ENCODE measurements at places on chromosomes 7 and 10. TPM values are rescaled to one million over a fixed set of nuclear protein-coding genes. Genes with fewer than 3 reads are reported as not detected.

- DNase-seq = peak; percentile 27
These were observed 3.1 kb downstream of the CNPY1 start for GRCh38 chr7:155543011-155543876.

DNA sequence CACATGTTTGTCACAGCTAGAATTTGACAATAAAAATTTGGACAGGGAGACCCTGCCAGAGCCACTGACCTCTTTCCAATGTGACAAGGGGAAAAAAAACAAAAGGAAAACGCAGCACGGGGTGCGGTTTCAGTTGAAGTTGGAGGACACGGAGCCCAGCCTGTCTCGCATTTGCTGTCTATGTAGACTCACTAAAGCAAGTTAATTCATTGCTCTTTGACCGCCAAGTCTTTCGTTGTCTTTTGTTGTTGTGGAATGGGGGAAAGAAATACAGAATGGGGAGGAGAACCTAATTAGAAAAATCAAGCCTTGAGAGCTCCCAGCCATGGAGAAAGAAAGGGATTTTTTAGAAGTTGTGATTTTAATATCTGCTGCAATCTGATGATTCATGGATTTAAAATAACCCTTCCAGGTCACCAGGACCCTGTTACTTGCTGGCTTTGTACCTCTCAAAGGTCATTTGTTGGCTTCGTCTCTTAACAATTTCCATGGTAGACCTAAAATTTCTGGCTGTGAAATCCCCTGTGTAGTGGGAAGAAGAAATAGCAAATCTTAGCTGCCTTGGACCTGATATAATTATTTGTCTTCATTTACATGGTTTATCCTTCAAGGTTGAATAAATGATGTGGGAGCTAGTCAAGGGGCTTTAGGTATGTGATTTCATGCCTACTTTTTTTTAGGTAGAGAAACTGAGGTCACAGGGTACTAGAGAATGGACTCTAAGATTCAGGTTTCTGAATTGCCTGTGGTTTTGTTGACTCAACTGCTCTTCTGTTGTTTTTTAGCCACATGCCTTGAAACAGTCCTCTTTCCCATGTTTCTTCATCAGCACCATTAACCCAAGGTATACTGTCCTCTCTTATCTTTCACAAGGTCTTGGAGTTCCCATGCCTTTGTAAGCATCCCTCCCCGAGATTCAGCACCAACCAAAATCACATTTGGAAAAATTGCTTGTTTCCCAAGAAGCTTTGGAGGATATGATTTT is 78.7 kb downstream of the TCF7L2 start:
- DNase-seq = peak; percentile 50

GRCh38 chr10:66307826-66308225 is 618.0 kb upstream of the LRRTM3 start:
- DNase-seq = no peak

DNA sequence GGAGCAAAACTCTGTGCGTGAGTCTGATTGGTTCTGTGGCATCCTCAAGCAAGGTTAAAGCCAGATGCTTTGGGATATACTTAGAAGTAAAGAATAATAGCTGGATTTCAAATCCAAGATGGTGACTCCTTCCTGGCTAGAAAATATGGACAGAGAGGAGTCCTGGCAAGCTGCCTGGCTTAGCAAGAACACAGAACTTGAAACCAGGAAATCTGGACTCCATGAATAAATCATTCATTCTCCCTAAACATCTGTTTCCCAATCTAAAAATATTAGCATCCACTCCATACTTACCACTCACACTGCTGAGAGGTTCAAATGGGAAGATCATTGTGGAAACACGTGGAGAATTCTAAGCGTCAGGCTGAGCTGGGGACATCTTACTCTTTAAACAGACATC is 1074.1 kb upstream of the AUTS2 start:
- DNase-seq = no peak

- peak; percentile 39 for DNase-seq
These were observed 1.3 kb downstream of the LSM8 start for GRCh38 chr7:118185163-118185860.

GRCh38 chr10:112554263-112554662 is 107.2 kb downstream of the VTI1A start:
- DNase-seq = no peak

CLRN3 gene
- not detected for total RNA-seq

GRCh38 chr7:151198945-151199848 is 11.1 kb downstream of the H2BK1 start:
- no peak for DNase-seq

DNA sequence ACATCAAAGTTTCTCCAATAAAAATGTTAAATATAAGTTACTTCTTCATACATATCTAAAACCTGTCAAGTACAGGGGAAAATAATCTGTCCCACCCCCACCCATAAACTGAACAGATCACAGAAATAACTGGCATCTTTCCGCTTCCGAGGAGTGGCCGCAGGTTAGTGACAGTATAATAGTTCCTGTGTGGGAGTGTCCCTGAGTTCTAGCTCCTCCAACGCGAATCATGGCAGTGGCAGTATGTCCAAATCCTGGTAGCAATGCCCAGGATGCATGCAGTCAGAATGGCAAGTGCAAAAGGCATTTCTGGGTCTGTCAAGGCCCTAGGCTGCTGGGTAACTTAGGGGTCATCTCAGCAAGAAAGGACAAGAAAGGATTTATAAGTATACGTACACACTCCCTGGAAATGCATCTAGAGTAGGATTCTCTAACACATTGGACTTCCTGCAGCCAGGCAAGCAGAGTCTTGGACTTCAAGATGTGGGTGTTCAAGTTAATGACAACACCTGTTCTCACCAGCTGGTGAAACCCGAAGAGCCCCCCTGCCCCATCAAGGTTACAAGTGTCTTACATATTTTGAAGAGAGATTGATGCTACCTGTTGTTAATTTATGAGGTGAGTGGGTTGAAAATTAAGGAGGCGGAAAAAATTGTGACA is 94.4 kb upstream of the COL1A2 start:
- DNase-seq = peak; percentile 37

DNA sequence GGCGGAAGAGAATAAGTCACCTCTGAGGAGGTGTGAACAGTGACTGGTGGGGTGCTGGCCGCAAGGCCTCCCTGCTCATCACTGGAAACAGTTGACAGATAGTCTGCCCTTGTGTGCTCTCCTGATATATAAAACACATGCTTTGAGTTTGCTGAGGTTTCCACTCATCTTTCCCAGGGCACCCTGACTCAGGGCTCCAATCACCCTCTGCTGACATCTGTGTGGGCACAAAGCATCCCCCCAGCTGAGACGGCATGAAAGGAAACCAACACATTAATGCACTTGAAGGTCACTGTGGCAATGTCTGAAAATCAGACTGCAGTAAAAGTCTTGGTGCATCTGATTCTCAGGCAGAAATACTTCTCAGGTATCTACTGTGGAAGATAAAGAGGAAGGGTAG is 49.8 kb downstream of the EPDR1 start:
- no peak for DNase-seq

ADCY1 gene
- 0.51 TPM for total RNA-seq

SDK1 gene
- 8.6 TPM for total RNA-seq

- DNase-seq = peak; percentile 80
These were observed 15.5 kb downstream of the CYTH3 start for GRCh38 chr7:6256677-6257535.

STEAP1B gene
- total RNA-seq = 10.3 TPM

HMX3 gene
- not detected for total RNA-seq

- DNase-seq = no peak
These were observed 160.7 kb downstream of the PTPN20 start for GRCh38 chr10:47071891-47072290.

AOAH gene
- not detected for total RNA-seq

GRCh38 chr10:132534391-132535064 is 3.1 kb upstream of the INPP5A start:
- DNase-seq = no peak

- DNase-seq = no peak
These were observed 3.1 kb downstream of the SLK start for GRCh38 chr10:103969857-103970627.

GRCh38 chr10:104327745-104328645 is 10.3 kb downstream of the ITPRIP start:
- peak; percentile 90 for DNase-seq

DNA sequence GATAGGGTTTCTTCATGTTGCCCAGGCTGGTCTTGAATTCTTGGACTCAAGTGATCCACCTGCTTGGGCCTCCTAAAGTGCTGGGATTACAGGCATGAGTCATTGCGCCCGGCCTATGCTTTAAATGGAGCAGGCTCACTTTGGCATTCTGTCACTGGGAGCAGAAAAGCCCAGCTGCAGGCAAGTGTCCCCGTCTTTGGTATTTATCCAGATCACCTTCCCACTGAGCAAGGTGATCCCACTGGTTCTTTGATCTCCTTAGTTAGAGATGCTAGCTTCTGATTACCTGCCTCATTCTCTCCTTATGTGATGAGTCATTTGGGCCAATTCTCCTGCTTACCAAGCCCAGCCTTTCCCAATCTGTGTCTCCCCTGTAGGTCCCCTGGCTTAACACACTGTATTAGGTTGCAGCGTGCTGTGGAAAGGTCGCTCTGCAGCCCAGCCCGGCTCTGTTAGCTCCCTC is 39.3 kb downstream of the SPDYE5 start:
- DNase-seq = no peak

Data from fibroblast of lung (primary cell).